Stimulated activated naive CD4-positive, alpha-beta T cell (primary cell): ENCODE measurements at places on chromosomes 6 and 20.

GRCh38 chr6:157143171-157143889 is 180.0 kb downstream of the TMEM242 start:
- no peak for DNase-seq

DNA sequence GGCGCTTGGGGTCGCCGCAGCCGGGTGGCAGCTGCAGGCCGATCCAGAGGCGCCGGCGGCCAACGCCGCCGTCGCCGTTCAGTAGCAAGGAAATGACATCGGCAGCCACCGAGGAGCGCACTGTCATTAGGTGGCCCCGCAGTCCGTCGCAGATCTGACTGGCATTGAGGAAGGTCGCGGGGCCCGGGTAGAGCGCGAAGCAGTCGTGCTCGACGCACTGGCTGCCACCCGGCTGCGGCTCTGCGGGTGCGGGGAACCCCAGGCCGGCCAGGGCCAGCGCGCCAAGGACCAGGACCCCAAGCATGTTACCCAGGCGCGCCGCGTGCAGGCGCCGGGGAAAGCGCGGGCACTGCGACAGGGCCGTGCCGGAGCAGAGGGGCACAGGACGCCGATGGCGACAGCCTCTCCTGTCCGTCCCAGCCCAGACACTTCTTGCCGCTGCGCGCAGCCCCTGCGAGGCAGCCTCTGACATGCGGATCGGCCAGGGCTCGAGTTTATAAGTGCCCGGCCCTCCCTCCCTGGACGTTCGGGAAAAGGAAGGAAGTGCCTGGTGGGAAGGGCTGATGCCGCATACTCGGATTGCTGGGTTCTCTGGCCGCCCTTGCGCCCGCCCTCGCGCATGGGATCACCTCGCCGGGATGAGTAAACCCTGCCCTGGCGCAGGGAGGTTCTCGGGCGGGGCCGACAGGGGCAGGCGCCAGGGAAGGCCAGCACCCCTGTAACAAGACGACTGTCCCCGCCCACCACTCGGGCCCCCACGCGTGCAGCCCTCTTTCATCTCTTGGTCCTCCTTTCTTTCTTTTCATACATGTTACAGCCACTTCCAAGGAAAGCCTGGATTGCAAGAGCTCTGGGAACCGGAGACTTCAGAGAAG is at the start of gene THBD:
TSS of gene THBD (minus strand) at position 472 of the 875 bp plus-strand sequence. CDS start at position 304, 168 bp downstream.
- no peak for DNase-seq

- no peak for DNase-seq
Observed at GRCh38 chr6:113481458-113481857, 375.7 kb upstream of the MARCKS start.

DNA sequence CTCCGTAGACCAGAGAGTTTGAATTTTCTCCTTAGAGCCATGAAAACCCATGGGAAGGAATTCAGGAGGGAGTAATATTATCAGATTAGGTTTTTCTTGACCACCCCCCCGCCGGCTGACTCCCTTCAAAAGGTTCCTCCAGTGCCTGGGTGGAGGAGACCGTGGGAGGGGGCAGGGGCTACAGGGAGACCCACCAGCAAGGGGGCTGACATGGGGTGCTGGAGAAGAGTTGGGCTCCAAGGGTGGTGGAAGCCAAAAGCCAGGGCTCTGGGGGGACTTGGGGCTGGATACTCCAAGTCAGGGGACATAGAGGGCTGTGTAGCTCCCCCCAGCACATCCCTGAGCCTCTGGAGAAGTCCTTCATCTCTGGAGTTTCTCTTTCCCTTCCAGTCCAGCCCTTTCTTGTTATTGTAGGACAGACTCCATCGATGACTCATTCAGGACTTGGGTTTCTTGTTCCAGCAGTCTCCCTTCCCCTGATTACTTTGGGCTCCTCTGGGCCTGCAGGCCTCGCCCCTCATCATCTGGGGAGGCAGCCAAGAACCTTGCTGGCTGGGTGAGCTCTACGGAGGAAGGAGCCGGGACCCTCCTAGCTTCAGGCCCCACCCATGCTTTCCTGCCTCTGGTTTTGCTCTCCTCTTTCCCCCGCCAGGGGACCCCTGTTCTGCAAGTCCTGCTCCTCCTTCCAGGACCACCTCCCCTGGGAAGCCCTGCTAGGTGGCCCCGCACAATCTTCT is 10.5 kb upstream of the KIAA1755 start:
- no peak for DNase-seq

- no peak for DNase-seq
Observed at GRCh38 chr6:23448281-23448680, 677.7 kb upstream of the NRSN1 start.

DNA sequence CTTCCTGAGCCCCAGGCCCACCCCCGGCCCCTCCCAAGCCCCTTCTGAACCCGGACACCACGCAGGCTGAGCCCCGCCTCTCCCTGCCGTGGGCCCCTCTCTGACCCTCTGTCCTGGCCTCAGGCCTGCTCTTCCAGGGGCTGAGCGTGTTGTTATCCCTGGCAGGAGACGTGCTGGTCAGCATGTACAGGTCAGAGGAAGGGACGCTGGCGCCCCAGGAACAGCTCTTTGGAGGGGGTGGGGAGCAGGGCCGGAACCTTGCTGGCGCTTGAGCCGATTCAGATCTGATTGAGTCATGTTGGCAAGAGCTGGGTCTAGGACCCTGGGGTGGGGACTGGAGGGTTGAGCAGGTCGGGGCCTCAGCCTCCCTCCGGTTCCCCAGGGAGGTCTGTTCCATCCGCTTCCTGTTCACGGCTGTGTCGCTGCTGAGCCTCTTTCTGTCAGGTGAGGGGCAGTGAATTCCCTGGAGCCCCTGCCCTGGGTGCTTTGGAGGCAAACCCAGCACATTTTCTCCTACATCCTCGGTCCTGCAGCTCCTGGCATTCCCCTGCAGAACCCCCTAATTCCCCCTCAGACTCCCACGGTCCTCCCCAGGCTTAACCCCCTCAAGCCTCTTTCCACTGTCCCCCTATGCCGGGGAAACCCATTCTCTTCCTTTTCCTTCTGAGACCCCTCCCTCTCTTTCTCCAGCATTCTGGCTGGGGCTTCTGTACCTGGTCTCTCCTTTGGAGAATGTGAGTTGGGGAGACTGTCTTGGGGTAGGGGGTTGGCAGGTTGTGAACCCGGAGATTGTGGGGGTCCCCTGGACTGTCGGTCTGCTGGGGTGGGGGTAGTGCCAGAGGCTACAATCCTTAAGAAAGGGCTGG is 2.0 kb downstream of the SPAG4 start:
- peak; percentile 28 for DNase-seq

GRCh38 chr20:61956396-61957342 is 109.0 kb downstream of the TAF4 start:
- DNase-seq: no peak
